ENCODE measurements at places on chromosomes 2 and 18.
A peak's percentile ranks its signal among the peaks of the same experiment; 100 is the strongest.

- no peak for DNase-seq
These were observed 232.7 kb downstream of the MBD2 start for GRCh38 chr18:53991805-53992204.

GRCh38 chr18:36685580-36685979 is 143.2 kb downstream of the TPGS2 start:
- no peak for DNase-seq

GRCh38 chr2:230666885-230667712 is 45.5 kb upstream of the CAB39 start:
- peak; percentile 66 for DNase-seq

DNA sequence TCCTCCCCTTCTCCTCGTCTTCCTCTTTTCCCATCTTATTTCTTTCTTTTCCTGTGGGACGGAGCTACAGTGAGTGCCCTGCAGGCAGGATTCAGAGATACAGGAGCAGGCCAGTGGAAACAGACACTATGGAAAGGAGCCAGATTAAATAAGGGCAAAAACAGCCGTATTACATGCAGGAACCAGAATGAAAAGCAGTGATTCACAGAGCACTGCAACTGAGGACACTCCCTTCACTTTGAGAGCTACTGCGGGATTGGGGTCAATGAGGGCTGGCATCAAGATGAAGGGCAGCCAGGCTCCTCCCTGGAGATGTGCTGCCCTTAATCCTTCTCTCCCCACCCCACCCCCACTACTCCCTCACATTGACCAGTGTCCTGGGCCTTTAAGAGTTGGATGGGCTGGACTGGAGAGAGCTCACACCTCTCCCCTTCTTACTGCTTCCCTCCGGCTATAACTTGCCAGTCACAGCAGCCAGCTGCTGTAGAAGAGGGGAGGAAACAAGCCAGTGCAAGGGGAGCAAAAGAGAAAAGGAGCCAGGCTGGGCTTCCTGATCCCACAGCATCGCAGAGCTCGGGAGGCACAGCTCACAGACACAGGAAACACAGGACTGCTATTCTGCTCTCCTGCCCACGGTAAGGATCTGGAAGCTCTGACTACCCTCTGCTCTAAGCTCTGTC is at the start of gene PLCD4:
Gene PLCD4 (plus strand): TSS at position 464 of the 680 bp plus-strand sequence. CDS start 7,841 bp downstream, outside the sequence.
- DNase-seq, result peak; percentile 3

DNA sequence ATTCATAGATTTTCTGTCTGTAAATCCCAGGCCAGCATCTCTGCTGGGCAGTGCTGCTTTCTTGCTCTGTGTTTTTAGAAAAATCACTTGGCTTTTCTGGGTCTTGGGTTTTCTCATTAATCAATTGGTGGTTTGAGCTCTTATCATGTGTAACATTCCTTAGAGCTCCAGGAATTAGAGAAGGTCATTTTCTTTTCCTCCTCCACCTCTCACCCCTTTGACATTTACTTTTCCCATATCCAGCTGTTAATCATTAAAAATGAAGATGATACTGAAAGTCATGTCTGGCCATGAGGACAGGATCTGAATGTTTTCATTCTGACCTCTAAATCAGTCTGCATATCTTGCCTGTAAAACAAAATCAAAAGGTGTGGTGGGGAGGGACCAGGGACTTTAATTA is 111.0 kb downstream of the LRRTM1 start:
- DNase-seq, result no peak

DNA sequence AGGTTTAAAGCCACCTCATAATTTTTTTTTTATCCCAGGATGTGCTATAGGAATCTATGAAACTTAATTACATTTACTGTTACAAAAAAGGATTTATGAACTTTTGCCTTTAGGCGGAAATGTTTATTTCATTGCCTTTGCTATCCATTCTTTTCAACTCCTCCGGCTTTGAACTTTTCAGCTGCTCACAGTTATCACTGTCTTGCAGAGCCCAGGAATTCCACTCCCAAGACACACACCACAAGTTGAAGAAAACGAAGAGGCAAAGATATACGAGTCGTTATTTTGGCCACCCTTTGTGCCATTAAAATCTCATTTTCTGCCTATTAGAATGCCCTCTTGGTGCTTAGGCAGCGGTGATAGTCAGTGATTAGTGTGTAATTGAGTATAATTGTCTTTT is 80.0 kb downstream of the PAX3 start:
- no peak for DNase-seq

- no peak for DNase-seq
These were observed 162.8 kb downstream of the LDLRAD4 start for GRCh38 chr18:13381331-13381730.

- peak; percentile 53 for DNase-seq
These were observed 23.6 kb upstream of the SLC9A4 start for GRCh38 chr2:102449370-102449974.

DNA sequence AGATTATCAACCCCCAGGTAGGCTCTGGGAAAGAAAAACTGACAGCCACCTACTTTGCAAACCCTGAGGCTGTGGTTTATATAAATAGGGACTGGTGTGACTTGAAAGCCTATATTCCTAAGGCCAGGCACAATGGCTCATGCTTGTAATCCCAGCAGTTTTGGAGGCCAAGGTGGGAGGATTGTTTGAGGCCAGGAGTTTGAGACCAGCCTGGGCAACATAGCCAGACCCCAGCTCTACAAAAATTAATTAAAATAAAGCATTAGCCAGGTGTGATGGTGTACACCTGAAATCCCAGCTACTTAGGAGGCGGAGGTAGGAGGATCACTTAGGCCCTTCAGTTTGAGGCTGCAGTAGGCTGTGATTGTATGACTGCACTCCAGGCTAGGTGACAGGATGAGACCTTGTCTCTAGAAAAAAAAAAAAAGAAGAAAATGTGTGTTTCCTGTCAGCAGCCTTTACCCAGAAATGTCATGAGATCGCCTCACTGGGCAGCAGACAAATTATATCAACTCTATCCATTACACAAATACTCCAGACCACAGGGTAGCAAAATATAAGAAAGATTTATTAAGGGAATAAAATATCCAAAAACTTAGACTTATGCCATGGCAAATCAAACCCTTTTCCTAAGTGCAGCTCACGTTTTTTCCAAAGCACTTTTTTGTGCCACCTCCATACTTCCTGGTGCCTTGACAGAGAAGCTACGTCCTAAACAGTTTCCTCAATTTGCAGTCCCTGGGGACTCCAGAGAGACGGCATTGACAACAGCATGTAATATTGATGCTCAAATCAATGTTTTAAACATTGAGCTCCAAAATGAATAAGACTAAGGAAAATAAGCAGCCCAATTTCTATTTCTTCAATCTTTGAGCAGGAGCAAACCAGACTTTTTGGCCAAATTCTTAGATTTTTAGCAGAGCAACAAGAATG is 190.8 kb upstream of the NDUFV2 start:
- no peak for DNase-seq

Measured in pons (tissue), 1 donor.